ENCODE measurements at places on chromosomes 12 and 14.

- DNase-seq = no peak
These were observed 1.6 kb downstream of the IRAK4 start for GRCh38 chr12:43760396-43760795.

GRCh38 chr14:34179727-34180126 lies 228.9 kb upstream of the EGLN3 start:
- no peak for DNase-seq

DNA sequence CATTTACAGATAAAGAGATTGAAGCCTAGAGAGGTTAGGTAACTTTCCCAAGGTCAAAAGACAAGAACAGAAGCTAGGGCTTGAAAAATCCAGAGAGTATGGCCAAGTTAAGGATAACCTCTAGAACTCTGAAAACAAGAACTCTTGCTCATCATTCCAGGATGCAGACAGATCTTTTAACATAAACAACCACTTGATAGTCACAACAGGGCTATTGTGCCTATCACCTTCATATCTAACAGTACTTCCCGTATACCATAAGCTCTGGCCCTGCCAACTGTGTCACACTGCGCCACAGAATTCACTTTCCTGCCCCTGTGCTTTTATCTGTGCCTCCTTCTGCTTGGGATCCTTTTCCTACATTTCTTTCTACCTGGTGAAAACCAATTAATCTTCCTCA lies 18.2 kb downstream of the ERP29 start:
- DNase-seq = no peak

GRCh38 chr14:79842270-79842669 lies 369.0 kb downstream of the DIO2 start:
- no peak for DNase-seq

- DNase-seq = no peak
These were observed 4.9 kb upstream of the WIF1 start for GRCh38 chr12:65125975-65126374.

DNA sequence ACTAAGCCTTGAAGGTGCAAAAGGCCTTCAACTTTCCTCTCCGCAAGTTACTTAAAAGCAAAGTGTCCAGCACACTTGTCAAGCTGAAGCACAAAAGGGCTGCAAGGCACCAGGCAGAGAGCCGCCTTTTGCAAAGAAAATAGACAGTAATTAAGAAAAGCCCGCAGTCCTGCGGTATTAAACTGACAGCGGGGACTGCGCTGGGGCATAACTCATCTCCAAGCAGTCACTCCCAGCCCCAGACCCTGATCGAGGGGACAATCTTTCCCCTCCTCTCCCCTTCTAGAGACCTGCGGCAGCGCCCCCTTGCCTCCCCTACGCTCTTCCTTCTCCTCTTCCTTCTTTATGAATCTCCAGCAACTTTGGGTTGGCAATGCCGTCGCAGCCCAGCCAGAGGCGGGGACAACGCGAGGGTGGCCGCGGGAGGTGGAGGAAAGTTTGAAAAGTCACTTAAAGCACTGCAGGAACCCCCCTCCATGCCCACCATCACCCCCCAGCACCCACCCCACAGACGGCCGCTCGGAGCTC lies 200.9 kb upstream of the CAND1 start:
- DNase-seq = peak; percentile 11

- no peak for DNase-seq
These were observed 75.1 kb downstream of the MED13L start for GRCh38 chr12:116202433-116202832.

- DNase-seq = no peak
These were observed 1.6 kb upstream of the RPL10L start for GRCh38 chr14:46653031-46653755.

GRCh38 chr12:103830025-103830725 lies 10.9 kb downstream of the NT5DC3 start:
- no peak for DNase-seq

GRCh38 chr14:68894802-68895703 lies 84.0 kb downstream of the ACTN1 start:
- DNase-seq = no peak

GRCh38 chr14:28758253-28758884 lies 8.2 kb upstream of the FOXG1 start:
- DNase-seq = no peak

GRCh38 chr14:54697803-54698202 lies 130.9 kb downstream of the SAMD4A start:
- no peak for DNase-seq

DNA sequence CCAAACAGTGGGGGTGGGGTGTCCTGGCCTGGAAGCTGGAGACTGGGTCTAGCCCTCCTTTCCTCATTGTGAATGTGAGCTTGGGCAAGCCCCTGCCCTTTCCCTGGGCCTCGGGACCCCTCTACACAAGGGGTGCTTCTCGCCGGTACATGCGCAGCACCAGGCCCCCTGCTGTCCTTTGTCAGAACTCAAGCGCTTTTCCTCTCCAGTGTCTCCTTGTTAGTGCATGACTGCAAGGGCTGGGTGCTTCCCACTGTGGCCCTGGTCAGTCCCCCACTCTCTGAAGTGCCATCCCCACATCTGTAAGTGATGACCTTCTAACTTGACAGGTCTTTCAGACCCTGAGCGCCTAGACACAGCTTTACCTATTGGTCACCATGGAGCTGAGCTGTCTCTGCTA lies 44.2 kb downstream of the DEGS2 start:
- no peak for DNase-seq

- DNase-seq = no peak
These were observed 23.2 kb upstream of the PTGDR start for GRCh38 chr14:52244328-52244727.

- no peak for DNase-seq
These were observed 224.1 kb downstream of the PHLDA1 start for GRCh38 chr12:75807494-75807893.

- DNase-seq = no peak
These were observed 26.6 kb upstream of the NRXN3 start for GRCh38 chr14:78143489-78144145.

- DNase-seq = no peak
These were observed 86.5 kb downstream of the FOXA1 start for GRCh38 chr14:37508503-37508902.

- no peak for DNase-seq
These were observed 74.5 kb upstream of the ATF1 start for GRCh38 chr12:50689437-50689836.

DNA sequence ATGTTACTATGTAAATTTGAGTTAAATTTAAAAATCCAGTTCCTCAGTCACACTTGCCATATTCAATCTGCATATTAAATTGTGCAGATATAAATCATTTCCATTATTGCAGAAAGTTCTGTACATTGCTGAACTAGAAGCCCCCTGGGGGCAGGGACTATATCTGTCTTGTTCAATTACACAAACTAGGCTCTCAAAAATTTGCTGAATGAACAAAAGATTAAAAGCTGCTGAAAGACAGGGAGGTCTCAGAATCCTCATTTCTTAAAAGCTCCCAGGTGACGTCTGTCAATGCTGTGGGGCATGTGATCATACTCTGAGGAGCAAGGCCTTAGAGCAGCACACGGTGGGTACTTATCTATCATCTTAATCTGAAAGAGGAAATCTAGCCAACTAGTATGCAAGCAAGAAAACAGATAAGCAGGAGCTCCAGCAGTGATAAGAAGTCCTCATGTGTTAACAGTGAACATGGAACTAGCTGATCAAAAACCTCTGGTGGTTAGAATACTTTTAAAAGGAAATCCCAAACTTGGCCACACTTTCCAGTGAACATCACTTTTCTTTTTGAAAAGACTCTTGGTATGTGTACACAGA lies 60.5 kb downstream of the APPL2 start:
- no peak for DNase-seq

DNA sequence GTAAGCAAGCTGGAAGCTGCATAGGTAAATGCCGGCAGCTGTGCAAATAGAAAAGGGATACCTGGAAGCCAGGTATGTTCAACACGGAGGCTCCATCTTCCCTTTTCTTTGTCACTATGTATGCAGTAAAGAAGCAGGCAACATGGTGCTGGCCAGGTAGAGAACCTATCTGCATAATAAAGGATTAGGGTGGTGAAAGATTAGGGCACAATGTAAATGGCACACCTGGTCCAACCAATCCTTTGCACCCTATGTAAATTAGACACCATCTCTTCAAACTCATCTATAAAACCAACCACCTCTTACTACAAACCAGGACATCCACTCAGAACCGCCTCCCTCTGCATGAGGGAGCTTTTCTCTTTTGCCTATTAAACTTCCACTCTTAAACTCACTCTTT lies 32.3 kb downstream of the RPS29 start:
- DNase-seq = no peak

- no peak for DNase-seq
These were observed 322.8 kb upstream of the PRICKLE1 start for GRCh38 chr12:42912367-42912766.

DNA sequence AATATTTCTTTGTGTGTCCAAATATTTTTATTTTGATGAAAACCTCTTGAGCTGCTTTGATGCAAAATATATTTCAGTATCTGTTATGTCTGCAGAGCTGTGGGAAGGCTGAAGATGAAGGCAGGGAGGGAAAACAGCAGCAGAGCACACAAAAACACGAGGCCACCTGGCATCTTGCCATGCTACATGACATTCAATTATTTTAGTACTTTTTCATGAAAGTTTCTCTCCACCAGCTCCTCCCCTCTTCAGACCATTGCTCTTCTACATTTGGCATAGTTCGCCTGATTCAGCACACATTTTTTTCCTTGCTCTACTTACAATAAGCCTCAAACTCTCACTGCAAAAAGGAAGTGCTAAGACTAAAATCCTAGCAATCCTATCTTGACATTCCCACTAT lies 4.6 kb upstream of the ALX1 start:
- DNase-seq = no peak

GRCh38 chr12:25458047-25458552 lies 95.0 kb downstream of the LMNTD1 start:
- DNase-seq = no peak

GRCh38 chr12:125145196-125145595 lies 80.0 kb downstream of the AACS start:
- no peak for DNase-seq

GRCh38 chr12:61810486-61810885 lies 449.7 kb upstream of the USP15 start:
- no peak for DNase-seq

- no peak for DNase-seq
These were observed 118.8 kb downstream of the SNAPC1 start for GRCh38 chr14:61881046-61881445.

GRCh38 chr12:12616512-12617310 lies 5.0 kb downstream of the CREBL2 start:
- DNase-seq = no peak

DNA sequence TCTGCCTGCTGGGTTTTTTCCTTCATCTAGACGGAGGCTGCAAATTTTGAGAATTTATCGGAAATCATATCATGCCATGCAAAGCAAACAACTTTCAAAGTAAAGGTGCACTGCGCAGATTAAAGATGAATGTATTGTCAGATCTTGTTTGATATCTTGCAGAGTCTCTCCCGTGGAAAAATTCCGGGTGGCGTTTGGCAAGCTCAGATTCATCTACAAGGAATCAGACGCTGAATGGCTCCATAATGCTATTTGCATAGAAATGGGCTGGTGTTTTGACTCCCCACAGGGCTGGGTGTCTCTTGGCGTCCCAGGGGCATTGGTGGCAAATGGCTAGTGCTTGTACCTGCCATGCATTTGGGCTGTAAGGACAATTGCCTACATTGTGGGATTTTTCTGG lies 274.0 kb downstream of the VRK1 start:
- no peak for DNase-seq

- DNase-seq = no peak
These were observed 32.9 kb downstream of the ASCL1 start for GRCh38 chr12:102990419-102990818.

DNA sequence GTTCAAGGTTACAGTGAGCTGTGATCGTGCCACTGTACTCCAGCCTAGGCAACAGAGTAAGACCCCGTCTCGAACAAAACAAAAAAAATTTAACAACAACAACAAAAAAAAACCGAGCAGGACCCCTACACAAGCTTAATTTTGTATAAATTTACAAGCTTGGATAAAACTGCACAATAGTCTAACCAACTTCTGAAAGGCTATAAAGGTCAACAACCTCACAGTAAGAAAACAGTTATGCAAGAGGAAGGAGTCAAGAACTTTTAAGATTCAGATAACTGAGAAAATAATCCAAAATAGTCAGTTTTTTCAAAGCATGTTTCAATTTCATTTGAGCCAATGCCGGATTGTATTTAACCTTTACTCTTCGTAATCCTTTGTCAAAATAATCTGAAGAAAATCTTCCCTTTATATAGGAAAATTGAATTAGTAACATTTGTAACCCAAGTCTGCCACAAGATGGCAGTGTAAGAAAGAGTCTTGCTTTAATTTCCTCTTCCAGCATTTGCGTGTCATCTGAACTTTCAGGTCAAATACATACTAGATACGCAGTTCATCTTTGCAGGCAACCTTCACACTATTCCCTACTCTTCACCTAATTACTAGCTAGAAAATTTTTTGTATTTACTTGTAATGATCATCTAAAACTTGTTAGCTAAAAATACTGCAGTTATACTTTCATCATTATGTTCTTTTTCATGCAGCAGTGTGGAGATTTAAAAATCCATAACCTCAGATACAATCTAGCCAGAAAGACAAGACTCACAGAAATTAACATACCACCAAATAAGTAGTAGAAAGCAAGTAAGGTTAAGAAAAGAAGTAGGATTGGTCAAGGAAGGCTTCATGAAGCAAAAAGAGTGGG lies 5.8 kb downstream of the CCNB1IP1 start:
- DNase-seq = peak; percentile 55

DNA sequence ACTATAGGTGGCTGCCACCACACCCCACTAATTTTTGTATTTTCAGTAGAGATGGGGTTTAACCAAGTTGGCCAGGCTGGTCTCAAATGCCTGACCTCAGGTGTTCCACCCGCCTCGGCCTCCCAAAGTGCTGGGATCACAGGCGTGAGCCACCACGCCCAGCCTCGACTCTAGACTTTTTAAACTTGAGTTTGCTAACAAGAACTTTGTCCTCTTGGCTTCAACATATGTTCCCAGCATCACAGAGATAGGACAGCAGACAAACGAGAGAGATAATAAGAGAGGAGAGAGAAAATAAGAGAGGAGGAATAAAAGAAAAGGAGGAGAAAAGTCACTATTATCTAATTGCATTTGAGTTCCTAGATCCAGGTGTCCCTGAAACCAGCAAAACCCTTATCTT lies 119.1 kb downstream of the CEP83 start:
- DNase-seq = no peak

DNA sequence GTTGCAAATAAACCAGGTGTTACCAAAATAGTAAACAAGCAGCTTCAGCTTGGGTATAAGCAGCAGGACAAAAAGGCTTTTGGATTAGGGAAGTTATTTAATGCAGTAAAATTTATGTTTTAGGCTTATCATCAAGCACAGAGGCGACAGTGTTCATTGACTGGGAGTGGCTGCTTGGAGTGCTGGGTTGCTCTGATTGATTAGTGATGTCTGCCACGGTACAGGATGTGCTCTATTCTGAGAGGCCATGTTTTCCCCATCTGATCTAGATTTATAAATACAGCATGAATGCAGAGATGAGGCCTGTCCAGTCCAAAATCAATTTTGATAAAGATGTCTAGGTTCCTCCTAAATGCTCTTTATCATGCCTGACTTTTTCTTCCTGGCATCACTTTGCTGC lies 83.5 kb downstream of the MAP1LC3B2 start:
- no peak for DNase-seq

- no peak for DNase-seq
These were observed 353.1 kb downstream of the NAV3 start for GRCh38 chr12:78183824-78184223.

All from NCI-H2227 treated with DMSO at 0.1 percent for 48 hours (cell line).